ENCODE measurements at places on chromosomes 16 and 17.
A peak's percentile ranks its signal among the peaks of the same experiment; 100 is the strongest.

GRCh38 chr16:74862743-74863244 lies 88.2 kb upstream of the FA2H start:
- ATAC-seq: peak; percentile 82

- ATAC-seq: peak; percentile 86
These were observed 27.9 kb downstream of the IGFBP4 start for GRCh38 chr17:40470932-40471828.

DNA sequence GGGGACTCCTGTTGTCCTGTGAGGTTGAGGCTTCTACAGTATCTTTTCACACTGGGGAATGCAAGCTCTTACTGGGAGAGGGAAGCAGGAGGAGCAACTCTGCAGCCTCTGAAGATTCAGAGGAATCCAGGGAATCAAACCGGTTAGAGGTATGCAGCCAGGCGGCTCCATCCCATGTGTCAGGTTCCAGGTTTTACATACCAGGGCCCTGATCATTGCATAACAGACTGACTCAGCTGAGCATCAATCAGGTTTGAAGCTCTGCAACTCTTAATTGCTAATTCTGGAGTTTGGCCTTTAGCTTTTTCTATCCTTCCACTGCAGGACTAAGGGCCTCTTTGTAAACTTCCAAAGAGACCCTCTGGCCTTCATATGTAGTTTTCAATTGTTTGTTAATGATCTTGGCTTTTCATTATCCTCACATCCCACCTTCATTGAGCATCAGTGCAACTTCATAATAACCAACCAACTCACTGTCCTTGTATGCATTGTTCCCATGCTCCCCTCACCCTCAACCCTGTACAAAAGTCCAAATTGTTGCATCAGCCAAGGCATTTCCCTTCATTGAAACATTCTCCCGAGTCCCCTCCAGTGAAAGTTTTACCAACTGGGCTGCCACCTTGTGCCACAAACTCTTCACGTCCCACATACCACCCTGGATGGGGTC lies 59.7 kb upstream of the DHX40 start:
- no peak for ATAC-seq

DNA sequence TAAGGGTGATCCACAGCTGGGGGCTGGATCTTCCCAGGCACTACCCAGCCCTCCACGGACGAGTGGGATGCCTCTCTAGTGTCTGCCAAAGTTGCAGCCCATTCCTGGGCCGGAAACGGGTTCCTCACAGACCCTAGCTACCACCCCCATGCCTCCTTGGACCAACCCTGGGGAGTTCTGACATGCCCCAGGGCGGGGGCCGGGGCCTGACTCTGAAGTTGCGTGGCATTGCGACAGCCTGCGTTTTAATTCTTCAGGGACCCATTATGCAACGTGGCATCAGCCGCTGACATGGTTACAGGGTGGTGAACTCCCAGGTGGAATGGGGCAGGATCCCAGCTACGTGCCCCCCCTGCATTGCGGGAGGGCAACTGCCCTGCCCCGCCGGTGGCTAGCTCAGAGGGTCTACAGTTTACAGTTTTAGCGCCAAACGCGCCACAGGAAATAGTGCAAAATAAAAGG lies 2.7 kb downstream of the CBX4 start:
- no peak for ATAC-seq

DNA sequence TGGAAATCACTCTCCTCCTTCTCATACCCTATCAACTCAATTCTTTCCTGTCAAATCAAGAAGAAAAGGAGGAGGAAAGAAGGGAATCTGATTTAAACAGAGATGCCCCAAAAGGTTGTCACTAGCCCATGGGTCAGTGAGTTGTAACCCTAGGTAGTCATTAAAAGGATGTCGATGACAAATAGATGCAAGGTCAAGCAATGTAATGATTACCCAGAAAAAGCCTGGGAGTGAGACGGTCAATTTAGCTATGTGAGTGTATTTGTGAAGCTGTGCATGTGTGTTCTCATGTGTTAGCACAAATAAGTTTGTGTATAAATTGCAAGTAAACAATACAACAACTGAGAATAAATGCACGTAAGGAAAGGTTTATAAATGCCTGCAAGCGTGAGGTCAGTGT lies 190.5 kb upstream of the PMFBP1 start:
- no peak for ATAC-seq

DNA sequence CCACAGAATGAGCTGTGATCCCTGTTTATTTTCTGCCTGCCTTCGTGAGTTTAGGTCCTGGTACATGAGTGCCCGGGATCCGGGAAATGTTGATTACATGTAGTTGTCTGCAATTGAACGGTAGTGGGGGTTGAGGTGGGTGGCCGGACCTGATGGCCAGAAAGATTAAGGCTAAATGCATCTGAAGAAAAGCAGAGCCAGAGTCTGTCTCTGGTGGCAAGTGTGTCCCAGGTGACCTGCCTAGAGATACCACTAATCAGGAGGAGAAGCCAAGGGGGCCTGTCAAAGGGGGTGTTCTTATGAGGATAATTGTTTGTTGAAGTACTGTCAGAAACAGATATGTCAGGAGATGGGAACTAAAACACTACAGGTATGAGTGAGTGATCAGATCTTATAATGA lies 154.0 kb upstream of the ASIC2 start:
- ATAC-seq: no peak

- no peak for ATAC-seq
These were observed 30.9 kb upstream of the FOXF1 start for GRCh38 chr16:86479419-86479818.

- ATAC-seq: no peak
These were observed 26.1 kb downstream of the GLG1 start for GRCh38 chr16:74580833-74581232.

- no peak for ATAC-seq
These were observed 246.9 kb upstream of the GSE1 start for GRCh38 chr16:85366031-85366763.

DNA sequence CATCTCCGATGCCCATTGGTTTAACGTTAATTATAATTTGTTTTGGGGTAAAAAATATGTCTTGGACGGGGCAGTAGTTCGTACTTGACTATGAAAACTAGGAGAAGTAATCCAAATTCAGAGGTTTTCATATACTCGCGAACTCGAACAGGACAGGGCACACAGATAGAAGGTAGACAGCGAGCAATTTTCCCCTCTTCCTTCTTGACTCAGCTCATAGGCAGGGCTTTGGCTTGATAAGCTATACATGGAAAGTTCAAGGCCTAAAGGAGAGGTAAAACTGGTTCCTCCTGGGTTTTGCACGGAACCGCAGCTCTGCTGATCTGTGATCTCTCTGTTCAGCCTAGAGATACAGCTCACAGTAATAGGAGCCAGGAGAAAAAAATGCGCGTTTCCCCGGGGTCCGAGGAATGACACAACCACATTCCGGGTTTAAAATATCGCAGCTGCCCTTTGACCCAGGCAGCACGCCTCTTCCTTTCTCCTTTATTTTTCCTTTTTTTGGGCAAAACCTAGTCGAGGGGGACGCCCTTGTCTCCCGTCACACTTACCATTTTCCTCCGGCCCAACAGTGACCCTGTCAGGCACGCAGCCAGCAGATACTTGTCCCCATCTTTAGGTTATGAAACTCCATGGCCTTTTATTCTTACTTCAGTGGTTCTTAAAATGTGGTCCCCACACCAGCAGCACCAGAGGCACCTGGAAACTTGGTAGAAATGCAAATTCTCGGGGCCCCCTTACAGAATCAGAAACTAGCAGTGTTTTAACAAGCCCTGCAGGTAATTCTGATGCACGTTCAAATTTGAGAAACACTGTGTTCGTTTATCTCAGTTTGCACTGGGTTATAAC lies 1.7 kb upstream of the LASP1 start:
- no peak for ATAC-seq

- ATAC-seq: no peak
These were observed 141.3 kb upstream of the CDH8 start for GRCh38 chr16:62177351-62178203.

GRCh38 chr17:77266213-77266612 lies 125.4 kb downstream of the SEC14L1 start:
- ATAC-seq: no peak

- ATAC-seq: no peak
These were observed 46.9 kb upstream of the CDC42EP4 start for GRCh38 chr17:73358668-73359067.

DNA sequence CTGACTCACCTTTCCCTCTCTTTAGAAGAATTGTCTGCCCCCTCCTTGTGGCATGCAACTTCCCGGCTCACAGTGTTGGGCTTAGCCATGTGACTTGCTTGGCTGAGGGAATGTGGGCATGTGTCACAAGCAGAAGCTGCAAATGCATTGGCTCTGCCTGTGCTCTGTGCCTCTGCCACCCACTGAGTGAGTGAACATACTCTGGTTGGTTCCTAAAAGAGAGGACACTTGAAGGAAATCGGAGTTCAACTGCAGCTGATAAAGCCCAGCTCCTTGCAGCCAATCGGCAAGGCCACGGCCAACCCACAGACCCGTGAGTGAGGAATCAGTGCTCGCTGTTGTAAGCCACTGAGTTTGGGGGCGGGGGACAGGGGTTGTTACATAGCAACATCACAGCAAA lies 10.9 kb upstream of the GINS2 start:
- ATAC-seq: peak; percentile 81

DNA sequence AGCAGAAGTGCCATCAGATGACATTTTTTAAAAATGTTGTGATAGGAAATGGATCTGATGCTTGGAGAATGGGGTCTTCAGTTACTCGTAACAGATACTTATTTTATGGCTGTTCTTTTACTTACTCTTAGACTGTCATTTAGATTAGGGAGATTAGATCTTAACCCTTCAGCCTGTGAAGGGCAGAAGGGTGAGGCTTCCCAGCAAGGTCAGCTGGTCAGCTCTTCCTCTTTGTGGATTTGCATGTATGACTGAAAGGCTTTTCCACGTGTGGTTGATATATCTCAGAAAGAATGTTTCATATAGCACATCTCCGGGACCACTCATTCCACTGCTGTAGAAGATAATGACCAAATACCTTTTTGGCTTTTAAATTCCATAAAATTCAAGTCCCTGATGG lies 27.4 kb downstream of the GRB7 start:
- no peak for ATAC-seq

GRCh38 chr16:83296505-83296904 lies 511.3 kb upstream of the HSBP1 start:
- no peak for ATAC-seq

DNA sequence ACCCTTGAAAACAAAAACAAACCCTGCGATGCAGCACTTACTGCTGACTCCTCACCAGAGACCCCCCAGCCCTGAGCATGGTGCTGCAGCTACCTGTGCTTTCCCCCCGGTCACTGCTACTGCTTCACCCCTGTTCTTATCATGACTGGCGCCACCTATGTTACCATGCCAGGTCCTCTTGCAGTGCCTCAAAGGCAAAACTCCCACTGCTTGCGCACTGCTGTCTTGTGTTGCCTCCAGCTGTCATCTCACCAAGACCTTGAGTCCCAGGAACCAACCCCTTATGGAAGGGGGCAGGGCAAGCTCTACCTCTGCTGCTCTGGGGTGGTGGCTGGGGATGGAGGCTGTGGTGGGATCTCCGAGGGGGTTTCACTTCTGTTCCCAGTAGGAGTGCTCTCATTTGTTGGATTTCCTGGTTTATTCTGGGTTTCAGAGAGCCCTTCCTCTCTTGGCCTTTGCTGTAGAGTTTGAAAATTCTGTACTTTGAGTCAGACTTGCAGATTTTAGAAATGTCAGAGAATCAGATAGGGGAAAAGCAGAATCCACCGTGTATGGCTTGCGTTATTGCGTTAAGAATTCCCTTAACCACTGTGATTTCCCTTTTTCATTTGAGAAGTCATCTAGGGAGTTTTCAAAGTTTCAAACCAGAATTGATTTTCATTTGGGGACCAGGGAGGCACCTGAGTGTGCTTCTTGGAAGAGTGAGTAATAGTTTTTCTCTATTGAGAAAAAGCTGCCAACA lies 96.6 kb downstream of the SPECC1 start:
- ATAC-seq: no peak

GRCh38 chr17:39757931-39758873 lies 20.5 kb downstream of the GRB7 start:
- ATAC-seq: no peak

GRCh38 chr17:17424552-17424951 lies 52.2 kb upstream of the MED9 start:
- ATAC-seq: no peak

DNA sequence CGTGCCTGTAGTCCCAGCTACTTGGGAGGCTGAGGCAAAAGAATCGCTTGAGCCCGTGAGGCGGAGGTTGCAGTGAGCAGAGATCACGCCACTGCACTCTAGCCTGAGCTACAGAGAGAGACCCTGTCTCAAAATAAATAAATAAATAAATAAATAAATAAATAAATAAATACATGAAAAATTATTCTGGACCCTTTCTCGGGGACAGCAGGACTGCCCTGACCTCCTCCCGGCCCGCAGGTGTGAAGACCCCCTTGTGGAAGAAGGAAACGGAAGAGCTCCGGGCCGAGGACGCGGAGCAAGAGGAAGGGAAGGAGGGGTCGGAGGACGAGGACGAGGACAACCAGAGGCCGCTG lies 3.1 kb downstream of the C17orf50 start:
- ATAC-seq: no peak

DNA sequence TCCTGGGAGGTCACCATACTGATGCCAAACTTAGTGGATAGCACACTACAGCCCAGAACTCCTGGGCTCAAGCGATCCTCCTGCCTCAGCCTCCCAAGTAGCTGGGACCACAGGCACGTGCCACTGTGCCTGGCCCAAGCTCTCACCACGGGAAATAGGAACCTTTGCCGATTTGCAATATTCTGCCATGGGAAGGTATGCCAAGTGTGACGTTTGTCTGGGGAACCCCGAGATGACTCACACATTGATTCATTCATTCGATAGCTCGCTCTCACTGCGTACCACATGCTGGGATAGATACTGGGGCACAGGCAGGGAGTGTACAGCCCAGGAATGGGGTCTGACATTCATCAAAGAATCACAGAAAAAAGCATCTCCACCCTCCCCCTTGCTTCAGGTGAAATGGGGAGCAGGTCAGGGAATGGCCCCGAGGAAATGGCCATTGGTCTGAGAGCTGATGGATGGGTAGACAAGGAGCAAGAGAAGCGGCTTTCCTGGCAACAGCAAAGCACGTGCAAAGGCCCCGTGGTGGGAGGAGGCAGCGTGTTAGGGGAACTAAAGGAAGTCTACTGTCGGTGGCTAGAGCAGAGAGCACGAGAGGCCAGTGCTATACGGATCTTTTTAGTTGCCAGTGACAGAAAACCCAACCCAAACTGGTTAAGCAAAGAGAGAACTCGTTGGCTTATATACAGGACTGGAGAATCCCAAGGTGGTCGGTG lies 44.1 kb downstream of the DNAH17 start:
- peak; percentile 72 for ATAC-seq

DNA sequence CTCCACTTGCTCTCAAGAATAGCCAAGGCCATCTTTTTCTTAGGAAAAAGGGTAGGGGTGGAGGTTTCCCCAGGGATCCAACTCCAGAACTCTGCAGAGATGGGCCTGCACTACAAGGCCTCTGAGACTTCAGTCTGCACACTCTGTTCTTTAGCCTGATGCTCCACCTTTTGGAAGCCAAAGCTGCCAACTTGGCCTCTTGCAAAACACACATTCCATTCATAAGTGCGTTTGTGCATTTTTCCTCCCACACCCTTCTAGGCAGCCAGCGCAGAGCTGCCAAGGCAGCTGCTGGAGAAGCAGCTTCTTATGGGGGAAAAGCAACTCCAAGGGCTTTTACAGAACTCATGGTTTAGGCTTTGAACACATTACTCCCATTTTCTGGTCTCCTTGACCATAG lies 45.3 kb downstream of the REXO5 start:
- peak; percentile 88 for ATAC-seq

GRCh38 chr17:65359016-65359415 lies 202.4 kb downstream of the AXIN2 start:
- peak; percentile 98 for ATAC-seq
